ENCODE measurements at places on chromosomes 1 and 21. TPM values are rescaled to one million over a fixed set of nuclear protein-coding genes. Genes with fewer than 3 reads are reported as not detected.

Gene RGS5
- polyA plus RNA-seq = 41.0 TPM

Gene SYT6
- polyA plus RNA-seq = 0.94 TPM

Gene GBP6
- not detected for polyA plus RNA-seq

Gene NHLH2
- not detected for polyA plus RNA-seq

Gene COL8A2
- 9.5 TPM for polyA plus RNA-seq

Gene UBAP2L
- polyA plus RNA-seq = 110 TPM

Gene UQCRH
- polyA plus RNA-seq = 301 TPM

Gene WDR64
- not detected for polyA plus RNA-seq

Gene AXDND1
- polyA plus RNA-seq = 0.25 TPM

Gene GJB5
- 0.18 TPM for polyA plus RNA-seq

Gene GPR52
- not detected for polyA plus RNA-seq

Gene HHAT
- polyA plus RNA-seq = 4.9 TPM

Gene EPHA8
- polyA plus RNA-seq = not detected

Gene CFAP107
- polyA plus RNA-seq = 0.73 TPM

Gene YOD1
- polyA plus RNA-seq = 8.4 TPM

Gene DESI2
- 53.9 TPM for polyA plus RNA-seq

Gene DIPK1A
- polyA plus RNA-seq = 13.9 TPM

Gene CACNA1S
- 33.0 TPM for polyA plus RNA-seq

Measured in muscle of arm (tissue), 14 donors.